Stimulated activated naive B cell treated with anti-CD40 and anti-IgM and Interleukin-4, amounts not matched to agents 10 μg/mL and 1 μg/mL and 100 μg/mL, for 72 hours (primary cell): ENCODE measurements at places on chromosomes 11 and 22.

DNA sequence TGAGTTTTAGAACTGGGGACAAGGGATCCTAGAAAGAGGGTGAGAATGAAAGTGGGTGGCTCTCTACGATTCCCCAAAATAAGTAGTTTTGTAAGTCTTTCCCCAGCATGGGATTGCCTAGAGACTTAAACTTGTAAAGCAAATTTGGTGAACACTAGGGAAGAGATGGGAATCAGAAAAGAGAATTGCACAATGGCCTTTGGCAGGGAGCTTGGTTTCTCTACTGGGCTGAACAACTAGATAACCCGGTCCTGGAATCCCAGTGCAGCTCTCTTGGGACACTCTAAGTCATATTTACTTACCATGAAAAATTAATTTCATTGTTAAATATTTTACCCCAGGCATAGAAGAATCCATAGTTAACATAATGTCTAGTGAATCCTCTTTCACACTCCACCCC, 16.5 kb upstream of the USP18 start:
- peaks cover 17% of the 10 kb centered on the region for H3K36me3 ChIP-seq
- H3K27ac ChIP-seq: no peak overlapping the region
- DNase-seq: no peak

DNA sequence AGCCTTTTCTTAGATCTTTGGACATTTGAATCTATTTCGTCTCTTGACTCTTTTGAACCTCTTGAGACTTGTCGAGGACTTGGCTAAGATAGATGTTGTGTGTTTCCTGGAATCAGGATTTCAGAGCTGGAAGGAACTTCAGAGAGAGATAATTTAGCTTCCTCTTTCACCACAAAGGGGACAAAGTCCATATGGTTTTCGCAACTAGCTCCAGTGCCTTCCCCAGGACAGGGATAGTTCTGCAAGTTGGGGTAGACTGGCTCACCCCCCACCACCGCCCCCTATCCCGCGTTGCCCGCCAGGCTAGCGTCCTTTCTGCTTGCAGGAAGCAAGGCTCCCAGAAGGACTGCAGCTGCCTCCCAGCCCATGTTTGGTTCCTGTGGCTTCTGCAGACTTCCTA, 75.7 kb upstream of the MYO18B start:
- H3K4me1 ChIP-seq: peaks cover 8% of the 10 kb centered on the region
- H3K27me3 ChIP-seq: no peaks in the 10 kb centered on the region
- H3K4me3 ChIP-seq: no peak overlapping the region
- H3K36me3 ChIP-seq: peaks cover 33% of the 10 kb centered on the region

- peak overlapping the region; percentile 97 for H3K4me3 ChIP-seq
- H3K36me3 ChIP-seq: peaks cover 28% of the 10 kb centered on the region
- peak overlapping the region; percentile 96 for H3K27ac ChIP-seq
Measured at GRCh38 chr22:40463683-40464082, 93.3 kb downstream of the SGSM3 start.

GRCh38 chr11:68837583-68838571, 3.8 kb downstream of the CPT1A start:
- peaks cover 3% of the 10 kb centered on the region for H3K36me3 ChIP-seq
- H3K27me3 ChIP-seq: no peaks in the 10 kb centered on the region

DNA sequence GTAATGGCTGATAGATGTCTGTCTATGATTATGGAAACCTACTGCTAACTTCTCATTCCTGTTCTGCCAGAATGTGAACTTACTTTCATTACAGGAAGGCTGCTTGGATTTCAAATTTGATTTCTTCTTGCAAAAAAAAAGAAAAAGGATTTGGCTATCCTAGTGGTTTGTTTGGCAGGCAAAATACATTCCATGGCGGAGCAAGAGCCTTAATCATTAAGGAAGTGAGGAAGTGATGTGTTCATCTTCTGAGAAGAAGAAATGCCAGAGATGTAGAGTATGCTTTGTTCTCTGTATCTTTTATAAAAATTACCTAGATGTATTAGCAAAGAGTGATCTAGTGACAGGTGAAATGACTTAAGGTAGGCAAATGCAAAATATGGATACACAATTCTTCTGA, 356.3 kb downstream of the SOX6 start:
- DNase-seq: no peak
- H3K4me3 ChIP-seq: no peak overlapping the region
- H3K27ac ChIP-seq: no peak overlapping the region

GRCh38 chr11:112334381-112334780, 73.7 kb upstream of the PLET1 start:
- no peaks in the 10 kb centered on the region for H3K4me1 ChIP-seq
- no peak for DNase-seq
- no peak overlapping the region for H3K27ac ChIP-seq
- peaks cover 21% of the 10 kb centered on the region for H3K36me3 ChIP-seq
- H3K4me3 ChIP-seq: no peak overlapping the region
- no peaks in the 10 kb centered on the region for H3K27me3 ChIP-seq

DNA sequence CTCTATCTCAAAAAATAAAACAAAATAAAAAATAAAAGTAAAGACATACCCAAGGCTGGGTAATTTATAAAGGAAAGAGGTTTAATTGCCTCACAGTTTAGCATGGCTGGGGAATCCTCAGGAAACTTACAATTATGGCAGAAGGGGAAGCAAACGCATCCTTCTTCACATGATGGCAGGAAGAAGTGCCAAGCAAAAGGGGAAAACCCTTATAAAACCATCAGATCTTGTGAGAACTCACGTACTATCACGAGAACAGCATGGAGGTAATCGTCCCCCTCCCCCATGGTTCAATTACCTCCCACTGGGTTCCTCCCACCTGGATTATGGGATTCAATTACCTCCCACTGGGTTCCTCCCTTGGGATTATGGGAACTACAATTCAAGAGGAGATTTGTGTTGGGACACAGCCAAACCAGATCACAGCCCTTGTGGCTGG, 8.3 kb upstream of the SSTR3 start:
- peaks cover 45% of the 10 kb centered on the region for H3K36me3 ChIP-seq
- peak overlapping the region; percentile 97 for H3K27ac ChIP-seq
- H3K4me1 ChIP-seq: peaks cover 93% of the 10 kb centered on the region
- no peaks in the 10 kb centered on the region for H3K27me3 ChIP-seq
- DNase-seq: no peak

DNA sequence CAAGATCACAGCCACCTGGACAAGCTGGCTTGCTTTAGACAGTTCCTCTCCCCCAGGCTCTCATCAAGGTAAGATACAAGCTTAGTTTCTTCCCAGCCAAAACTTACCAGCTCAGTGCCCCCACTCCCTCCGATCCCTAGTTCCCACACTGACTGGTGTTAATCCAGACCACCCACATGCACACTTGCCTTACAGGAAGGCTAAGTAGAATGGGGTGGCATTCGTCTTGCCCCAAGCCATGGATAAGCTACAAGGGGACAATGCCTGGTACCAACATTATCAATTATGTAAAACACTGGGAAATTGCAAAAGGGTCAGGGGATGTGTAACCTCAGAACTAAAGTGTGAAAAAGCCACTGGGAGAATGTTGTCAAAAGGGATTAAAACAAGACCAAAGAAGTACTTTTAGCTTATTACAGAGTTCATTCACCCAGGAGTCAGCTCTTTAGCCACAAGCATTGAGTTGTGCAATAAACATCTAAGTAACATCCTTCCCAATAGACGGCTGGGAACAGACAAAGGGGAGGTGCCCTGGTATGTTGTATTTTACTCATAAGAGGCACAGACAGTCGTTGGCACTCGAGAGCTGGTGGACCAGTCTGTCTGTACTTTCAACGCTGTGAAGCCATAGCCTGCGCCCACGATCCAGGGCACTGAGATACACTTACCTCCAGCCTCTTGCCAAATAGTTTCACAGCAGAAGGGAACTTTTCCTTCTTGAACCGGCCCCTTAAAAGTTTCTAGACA, 1.1 kb downstream of the DHCR7 start:
- no peak for DNase-seq
- peak overlapping the region; percentile 92 for H3K4me3 ChIP-seq
- peaks cover 52% of the 10 kb centered on the region for H3K4me1 ChIP-seq
- H3K36me3 ChIP-seq: peaks cover 46% of the 10 kb centered on the region
- peak overlapping the region; percentile 93 for H3K27ac ChIP-seq
- no peaks in the 10 kb centered on the region for H3K27me3 ChIP-seq

DNA sequence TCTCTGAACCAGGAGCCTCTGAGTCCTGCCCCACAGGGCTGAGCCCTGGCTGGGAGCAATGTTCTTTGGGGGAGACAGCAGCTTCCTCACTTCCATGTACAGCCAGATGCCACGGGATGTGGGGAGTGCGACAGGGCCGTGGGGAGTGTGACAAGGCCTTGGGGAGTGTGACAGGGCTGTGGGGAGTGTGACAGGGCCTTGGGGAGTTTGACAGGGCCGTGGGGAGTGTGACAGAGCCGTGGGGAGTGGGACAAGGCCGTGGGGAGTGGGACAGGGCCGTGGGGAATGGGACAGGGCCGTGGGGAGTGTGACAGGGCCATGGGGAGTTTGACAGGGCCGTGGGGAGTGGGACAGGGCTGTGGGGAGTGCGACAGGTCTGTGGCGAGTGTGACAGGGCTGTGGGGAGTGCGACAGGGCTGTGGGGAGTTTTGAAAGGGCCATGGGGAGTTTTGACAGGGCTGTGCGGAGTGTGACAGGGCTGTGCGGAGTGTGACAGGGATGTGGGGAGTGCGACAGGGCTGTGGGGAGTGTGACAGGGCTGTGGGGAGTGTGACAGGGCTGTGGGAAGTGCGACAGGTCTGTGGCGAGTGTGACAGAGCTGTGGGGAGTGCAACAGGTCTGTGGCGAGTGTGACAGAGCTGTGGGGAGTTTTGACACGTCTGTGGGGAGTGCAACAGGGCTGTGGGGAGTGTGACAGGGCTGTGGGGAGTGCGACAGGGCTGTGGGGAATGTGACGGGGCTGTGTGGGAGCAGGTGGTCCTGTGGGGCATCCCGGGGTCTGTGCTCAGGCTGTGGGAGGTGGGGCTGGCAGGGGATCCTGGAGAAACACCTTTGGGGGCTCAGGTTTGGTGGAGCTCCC, 6.6 kb upstream of the KRTAP5-6 start:
- H3K4me3 ChIP-seq: no peak overlapping the region
- DNase-seq: no peak
- H3K36me3 ChIP-seq: no peaks in the 10 kb centered on the region
- H3K27ac ChIP-seq: no peak overlapping the region
- peaks cover 12% of the 10 kb centered on the region for H3K4me1 ChIP-seq

DNA sequence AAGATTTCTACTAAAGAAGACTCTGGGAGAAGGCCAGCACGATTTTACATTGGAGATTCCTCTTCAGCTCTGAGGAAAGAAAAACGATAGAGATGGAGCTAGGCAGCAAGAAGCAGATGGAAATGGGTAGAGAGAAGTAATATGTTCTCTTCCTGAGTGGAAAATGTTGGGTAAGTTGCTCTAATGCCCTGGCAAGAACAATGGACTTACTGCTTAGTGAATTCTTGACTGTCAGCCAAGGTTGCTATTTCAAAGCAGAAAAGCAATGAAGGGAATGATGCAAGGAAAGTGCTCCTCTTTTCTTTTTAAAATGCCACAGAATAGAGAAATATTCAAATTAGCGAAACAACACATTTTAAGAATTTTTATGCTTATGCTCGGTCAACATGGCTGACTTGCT, 38.4 kb upstream of the CWF19L2 start:
- peaks cover 4% of the 10 kb centered on the region for H3K36me3 ChIP-seq
- no peaks in the 10 kb centered on the region for H3K4me1 ChIP-seq
- no peak overlapping the region for H3K4me3 ChIP-seq
- DNase-seq: no peak
- H3K27ac ChIP-seq: no peak overlapping the region
- H3K27me3 ChIP-seq: peaks cover 5% of the 10 kb centered on the region

DNA sequence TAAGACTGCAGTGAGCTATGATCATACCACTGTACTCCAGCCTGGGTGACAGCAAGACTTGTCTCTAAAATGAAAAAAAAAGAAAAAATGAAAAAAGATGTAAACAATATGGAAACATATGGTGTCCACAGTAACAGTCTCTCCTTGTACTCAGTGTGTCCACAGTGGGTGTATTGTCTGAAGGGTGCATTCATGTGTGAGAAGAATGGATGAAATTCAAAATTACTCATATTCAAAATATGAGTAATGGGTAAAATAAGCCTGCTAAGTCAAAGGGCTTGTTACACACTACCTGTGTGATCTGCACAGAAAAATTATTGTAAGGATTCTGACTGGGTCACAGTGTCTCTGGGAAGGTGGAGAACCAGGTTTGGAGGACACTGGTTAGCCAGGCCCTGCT, 26.9 kb downstream of the PPFIA1 start:
- no peak overlapping the region for H3K4me3 ChIP-seq
- peaks cover 56% of the 10 kb centered on the region for H3K36me3 ChIP-seq
- H3K27me3 ChIP-seq: no peaks in the 10 kb centered on the region
- peaks cover 13% of the 10 kb centered on the region for H3K4me1 ChIP-seq
- no peak overlapping the region for H3K27ac ChIP-seq
- no peak for DNase-seq

DNA sequence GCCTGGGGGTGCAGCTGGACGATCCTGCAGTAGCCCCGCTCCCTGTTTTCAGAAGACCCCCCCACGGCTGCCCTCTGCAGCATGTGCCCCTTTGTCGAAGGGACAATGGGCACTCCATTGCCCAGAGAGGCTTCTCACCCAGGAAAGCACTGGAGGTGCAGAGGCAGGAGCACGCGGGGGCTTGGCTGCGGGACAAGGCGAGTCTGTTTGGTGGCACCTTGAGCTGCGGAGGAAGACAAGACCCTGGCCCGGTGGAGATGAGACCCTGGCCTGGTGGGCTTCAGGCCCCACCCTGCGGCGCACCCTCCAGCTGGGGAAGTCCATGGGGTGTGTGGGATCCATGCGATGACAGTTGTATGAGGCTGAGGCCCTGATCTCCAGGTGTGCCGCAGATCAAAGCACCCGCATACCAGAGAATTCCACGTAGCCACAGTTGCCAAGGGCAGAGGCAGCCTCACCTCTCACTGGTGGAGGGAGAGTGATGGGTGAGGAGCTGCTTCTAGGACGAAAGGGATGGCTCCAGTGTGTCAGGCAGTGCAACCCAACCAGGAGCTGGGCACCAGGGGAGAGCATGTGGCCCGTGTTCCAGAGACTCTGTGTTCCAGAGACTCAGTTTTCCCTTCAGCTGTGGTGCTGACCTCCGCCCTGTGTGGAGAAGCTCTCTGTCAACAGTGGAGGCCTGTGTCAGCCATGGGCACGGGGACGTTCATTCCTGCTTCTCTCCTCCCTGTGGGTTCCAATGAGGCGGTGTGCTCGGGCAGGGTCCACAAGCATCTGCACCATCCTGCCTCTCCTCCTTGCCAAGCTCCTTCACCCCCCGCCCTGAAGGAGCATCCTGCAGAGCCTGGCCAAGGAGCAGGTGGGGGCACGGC, 10.0 kb downstream of the TBX1 start:
- H3K4me3 ChIP-seq: no peak overlapping the region
- H3K36me3 ChIP-seq: no peaks in the 10 kb centered on the region
- H3K4me1 ChIP-seq: peaks cover 39% of the 10 kb centered on the region
- no peak overlapping the region for H3K27ac ChIP-seq
